Stimulated activated CD4-positive, alpha-beta T cell treated with anti-CD3 and anti-CD28 coated beads, Interleukin-12 subunit alpha, Interleukin-12 subunit beta, amount 100 ng/mL, for 24 hours (primary cell): ENCODE measurements at places on chromosomes 2 and 18.

DNA sequence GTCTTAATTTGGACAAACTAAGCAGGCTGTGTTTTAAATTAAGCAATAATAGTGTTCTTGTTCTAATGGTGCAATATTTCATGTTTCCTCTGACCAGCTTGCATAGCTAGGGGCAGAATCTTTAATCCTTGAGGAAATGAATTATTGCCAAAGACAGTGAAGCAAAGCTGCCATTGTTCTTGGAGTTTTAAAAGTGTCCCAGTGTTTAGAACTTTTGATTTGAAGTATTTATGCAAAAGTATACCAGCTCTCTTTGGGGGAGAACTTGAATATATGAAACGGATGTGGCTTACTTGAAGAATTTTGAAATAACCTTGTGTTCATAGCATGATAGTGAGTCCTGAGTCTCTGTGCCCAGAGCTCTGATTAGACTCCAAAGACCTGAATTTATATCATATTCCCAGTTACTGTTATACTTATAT lies 33.4 kb downstream of the ITGA6 start:
- no peak for DNase-seq

DNA sequence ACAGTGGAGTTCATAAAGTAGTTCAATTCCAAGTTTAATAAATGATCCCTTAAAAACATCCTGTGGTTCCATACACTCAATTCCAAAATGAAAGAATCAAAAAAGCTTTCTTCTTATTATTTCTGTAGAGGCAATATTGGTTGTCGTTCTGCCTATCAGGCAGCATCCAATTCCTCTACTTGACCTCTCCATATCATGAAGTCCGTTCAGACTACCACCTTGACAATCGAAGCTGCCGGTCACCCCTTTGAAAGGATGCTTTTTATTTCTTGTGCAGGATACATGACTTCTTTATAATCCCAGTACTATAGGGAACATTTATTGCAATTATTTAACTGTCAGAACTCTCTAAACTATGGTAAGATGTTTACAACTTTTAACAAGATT lies 3.3 kb upstream of the KCTD1 start:
- no peak for DNase-seq

- DNase-seq, result no peak
Measured at GRCh38 chr2:178449700-178450523, 1.1 kb downstream of the PRKRA start.

DNA sequence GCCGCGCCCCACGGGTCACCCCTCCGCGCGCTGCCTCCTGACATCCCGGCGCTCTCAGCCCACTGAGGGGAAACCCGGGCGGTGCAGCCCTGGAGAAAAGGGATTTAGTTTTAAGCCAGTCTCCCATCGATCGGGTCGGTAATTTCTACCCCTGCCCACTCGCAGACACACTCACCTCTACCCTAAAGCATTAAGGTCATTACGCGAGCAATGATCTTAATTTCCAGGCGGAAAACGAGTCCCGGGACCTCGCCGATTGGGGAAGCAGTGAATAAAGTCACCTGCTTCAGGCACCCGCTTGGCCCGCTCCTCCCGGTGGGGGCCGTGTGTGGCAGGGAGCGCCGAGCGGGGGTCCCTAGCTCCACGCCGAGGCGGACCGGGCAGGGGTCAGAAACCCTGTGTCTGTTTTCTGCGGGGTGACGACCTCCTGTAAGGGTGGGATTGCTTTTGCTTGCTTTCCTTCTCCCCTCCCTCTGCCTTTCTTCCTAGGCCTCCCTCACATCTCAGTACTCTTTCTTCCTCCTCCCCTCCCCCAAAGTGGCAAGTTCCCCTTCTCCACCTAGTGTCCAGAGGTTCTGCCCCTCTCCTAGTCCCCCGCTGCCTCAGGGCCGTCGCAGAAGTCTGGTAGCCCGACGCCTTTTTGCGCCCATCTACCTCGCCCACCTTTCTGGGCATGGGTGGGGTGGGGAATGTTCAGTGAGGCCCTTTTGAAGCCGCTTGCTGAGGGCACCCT lies 142.6 kb downstream of the MEIS1 start:
- DNase-seq, result no peak
